ENCODE measurements at places on chromosomes 3 and 15.

DNA sequence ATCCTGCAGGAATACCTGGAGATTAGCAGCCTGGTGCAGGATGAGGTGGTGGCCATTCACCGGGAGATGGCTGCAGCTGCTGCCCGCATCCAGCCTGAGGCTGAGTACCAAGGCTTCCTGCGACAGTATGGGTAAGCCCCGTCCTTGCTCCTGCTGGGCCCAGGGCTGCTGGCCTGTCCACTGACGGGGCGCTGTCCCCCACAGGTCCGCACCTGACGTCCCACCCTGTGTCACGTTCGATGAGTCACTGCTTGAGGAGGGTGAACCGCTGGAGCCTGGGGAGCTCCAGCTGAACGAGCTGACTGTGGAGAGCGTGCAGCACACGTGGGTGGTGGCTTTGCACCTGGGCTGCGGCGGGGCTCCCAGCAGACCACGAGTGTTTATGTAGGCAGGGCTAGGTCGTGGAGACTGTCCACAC lies 5.0 kb downstream of the FES start:
- DNase-seq = no peak

DNA sequence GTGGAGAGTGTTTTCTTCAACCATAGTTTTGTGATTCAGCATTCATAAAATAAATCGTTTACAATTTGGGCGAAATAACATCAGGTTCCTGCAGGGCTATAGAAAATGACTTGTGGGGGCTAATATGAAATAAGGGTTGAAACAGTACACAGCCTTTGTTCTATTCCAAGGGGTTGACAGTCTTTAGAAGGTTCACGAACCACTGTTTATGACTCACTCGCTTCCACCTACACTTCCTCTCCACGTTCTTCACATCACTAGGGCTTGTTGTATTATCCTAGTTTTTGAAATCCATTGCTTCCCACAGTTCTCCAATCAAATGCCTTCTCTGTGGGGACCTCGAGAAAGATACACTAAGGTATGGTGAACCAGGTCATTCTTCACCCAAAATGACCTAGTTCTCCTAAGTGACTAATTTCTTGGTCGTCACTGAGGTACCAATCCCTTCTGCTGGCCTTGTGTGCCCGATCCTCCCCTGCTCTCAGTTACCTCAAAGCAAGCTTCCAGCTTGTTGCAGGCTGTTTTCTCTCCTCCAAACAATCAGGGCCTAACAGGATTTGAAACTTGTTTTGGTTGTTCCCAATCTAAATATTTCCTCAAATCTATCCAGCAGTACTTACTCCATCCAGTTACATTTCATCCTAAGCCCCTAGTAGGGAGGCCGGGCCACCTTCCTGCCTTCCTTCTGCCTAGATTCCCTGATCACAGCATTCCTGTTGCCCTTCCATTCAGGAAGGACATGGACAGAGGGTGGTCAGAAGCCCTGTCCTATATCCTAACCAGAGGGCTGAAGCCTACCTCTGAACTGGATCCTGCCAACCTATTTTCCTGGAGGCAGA lies 23.1 kb upstream of the TBL1XR1 start:
- DNase-seq = no peak

GRCh38 chr3:106157411-106157810 lies 288.6 kb upstream of the CBLB start:
- DNase-seq = no peak

DNA sequence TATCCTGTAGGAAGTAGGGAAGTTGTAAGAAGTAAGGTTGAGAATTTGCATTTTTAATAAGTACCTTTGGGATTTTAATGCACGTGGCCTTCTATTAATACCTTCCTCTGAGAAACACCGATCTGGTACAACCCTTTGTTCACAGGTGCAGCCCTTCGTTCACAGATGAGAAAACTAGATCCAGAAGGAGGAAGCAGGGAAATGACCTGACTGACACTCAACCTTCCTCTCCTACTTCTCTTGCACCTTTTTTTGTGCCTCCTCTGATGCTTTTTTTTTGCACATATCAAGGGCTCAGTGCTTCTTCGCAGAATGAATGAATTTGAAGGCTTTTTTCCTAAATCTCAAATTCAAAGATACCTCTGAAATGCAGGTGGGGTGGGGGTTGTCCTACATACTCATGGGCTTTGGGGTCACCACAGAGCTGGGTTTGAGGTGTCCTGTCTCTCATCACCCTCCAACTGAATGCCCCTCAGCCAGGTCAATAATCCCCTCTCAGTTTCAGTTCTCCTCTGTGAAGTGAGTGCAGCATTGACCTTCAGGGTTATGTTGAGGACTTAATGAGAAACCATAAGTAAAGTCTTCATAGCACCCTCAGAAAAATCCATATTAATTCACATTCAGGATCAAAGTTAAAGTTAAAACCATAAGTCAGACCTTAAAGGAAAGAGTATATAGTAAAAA lies 161.5 kb upstream of the CTNNB1 start:
- DNase-seq = no peak

GRCh38 chr3:95705786-95706418 lies 1108.5 kb upstream of the EPHA6 start:
- no peak for DNase-seq

GRCh38 chr3:141523615-141524375 lies 37.0 kb downstream of the RASA2 start:
- DNase-seq = no peak

DNA sequence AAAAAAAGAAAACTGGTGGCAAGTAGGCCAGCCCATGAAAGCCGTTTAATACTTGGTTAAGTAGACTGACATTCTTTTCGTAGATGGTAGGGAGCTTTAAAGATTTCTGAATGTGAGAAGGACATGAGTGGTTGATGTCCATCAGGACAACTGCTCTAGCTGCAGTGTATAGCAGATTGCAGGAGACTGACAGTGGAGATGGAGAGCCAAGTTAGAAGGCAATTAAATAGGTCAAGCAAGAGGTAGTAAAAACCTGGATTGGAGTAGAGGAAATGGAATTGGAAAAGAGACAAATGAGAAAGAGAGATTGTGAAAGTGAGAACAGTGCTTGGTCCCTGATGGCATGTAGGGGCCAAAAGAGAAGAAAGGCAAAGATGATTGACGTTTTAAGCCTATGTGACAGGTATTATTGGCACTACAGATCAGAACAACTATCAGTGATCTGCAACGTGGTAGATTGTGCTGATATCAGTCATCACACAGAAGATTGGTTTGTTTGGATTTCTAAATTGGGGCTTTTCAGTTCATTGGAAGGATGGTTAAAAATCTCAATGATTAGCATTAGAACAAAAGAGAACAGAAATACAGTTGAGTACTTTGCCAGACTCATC lies 74.0 kb downstream of the CNTN4 start:
- DNase-seq = no peak

GRCh38 chr15:90400005-90400758 lies 12.1 kb downstream of the IQGAP1 start:
- DNase-seq = no peak

DNA sequence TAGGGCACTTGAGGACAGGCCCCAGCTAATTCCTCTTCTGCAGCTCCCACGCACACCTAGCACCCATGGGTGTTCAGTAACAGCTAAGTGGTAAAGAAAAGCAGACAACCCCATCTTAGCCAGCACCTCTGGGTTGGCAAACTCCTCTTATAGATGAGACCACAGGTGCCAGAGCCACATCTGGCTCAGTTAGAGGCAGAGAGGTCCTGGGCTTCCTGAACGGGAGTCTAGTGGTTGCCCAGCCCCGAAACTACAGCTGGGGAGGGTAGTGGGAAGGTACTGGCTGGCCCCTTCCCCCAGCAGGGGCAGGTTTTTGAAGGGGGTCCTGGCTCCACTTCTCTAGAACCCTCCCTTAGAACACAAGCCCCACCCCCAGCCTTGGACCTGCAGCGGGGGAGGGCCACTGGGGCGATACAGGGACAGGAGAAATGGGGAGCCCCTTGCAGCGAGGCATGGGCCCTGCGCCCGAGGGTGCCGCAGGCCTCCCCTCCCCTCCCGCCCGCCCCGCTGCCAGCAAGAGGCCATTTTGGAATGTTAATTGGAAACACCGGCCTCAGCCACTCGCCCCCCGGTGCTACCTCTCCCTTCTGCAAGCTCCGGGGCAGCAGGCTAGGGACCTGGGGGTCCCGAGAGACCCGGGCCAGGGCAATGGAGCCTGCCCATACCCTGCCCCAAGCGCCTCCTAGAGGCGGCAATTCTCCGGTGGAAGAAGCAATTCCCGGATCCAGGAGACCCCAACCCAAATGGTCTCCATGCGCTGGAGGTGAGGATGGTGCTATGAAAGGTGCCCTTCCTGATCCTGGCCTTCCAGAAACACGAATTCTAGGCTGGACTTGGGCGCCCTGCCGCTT lies 1.5 kb downstream of the DUSP7 start:
- no peak for DNase-seq

DNA sequence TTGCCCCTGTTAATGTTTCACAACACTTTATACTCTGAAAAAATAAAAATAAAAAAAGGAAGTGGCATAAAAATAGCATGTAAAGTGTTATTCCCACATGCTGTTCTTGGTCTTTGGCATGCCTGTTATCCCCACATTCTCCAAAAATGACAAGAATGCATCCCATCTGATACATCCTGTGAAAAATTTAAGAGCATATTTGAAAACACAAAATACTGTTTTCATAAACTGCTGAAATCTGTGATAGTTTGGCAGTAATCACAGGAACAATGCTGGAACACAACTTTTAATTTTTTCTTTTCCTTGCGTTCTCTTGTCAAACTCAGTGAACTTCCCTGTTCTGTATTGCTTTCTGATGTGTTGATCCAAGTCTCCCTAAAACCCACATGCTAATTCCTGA lies 288.8 kb downstream of the ROBO2 start:
- DNase-seq = no peak

GRCh38 chr3:40167958-40168357 lies 141.5 kb upstream of the EIF1B start:
- no peak for DNase-seq

DNA sequence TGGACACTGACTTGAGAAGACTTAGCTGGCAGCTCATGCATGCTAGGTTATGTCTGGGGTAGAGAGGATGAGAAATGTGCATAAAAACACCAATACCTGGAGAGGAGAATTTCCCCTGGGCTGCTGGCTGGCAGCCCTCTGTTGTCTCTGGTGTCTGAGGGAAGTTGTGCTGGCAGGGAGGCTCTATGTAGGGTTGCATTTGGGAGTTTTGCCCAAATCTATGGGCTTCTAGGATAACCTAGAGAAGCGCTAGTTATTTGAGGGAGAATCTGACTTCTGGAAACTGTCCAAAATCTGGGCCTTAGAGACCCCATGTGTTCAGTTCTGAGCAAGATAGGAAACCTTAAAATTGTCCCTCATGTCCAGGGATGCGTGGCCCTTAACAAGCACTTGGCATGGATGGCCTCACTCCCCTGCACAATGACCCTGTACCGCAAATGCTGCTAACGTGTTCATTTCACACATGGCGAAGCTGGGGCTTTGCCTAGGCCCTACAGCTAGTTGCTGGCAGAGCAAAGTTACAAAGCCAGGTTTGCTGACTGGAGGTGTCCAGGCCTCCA lies 70.3 kb upstream of the ATP2B2 start:
- no peak for DNase-seq

DNA sequence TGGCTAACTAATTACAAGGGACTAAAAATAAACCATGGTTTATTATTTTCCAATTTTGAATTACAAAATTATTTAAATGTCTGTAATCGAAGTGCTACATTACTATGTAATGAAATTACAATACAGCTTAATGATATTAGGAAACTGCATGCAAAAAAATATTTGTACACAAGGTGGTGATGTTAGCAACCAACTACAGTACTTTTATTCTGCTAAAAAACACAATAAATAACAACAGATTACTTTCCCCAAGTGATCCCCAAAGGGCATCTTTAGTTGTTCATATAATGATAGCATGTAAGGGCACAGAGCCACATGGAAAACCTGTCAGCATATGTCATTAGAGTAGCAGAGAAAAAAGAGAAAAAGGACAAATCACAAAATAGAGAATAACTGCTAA lies 147.5 kb upstream of the SOX2 start:
- no peak for DNase-seq

- no peak for DNase-seq
Measured at GRCh38 chr3:73827725-73828211, 203.0 kb upstream of the PDZRN3 start.

- DNase-seq = no peak
Measured at GRCh38 chr3:111324151-111324550, 217.8 kb upstream of the CD96 start.

GRCh38 chr3:55501905-55502304 lies 14.8 kb upstream of the WNT5A start:
- DNase-seq = no peak

DNA sequence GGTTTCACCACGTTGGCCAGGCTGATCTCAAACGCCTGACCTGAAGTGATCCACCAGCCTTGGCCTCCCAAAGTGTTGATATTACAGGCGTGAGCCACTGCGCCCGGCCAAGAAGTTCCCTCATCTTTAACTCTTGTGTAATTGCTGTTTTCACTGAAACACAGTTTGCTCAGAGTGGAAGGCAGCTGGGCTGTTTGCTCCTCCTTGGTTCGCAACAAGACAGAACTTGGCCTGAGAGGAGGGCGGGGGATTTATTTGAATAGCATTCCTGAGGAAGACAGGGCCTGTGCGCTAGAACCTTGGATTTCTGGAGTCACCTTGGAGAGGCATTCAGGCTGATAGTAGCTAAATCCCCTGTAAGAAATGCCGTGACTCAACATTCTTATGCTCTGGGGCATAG lies 226.7 kb upstream of the MCTP2 start:
- no peak for DNase-seq

- peak; percentile 12 for DNase-seq
Measured at GRCh38 chr3:30286007-30286669, 320.3 kb upstream of the TGFBR2 start.

GRCh38 chr3:160370987-160371857 lies 27.8 kb downstream of the IFT80 start:
- no peak for DNase-seq

GRCh38 chr15:70528270-70528706 lies 235.1 kb downstream of the UACA start:
- no peak for DNase-seq

- no peak for DNase-seq
Measured at GRCh38 chr3:174199696-174200095, 659.4 kb upstream of the NAALADL2 start.

DNA sequence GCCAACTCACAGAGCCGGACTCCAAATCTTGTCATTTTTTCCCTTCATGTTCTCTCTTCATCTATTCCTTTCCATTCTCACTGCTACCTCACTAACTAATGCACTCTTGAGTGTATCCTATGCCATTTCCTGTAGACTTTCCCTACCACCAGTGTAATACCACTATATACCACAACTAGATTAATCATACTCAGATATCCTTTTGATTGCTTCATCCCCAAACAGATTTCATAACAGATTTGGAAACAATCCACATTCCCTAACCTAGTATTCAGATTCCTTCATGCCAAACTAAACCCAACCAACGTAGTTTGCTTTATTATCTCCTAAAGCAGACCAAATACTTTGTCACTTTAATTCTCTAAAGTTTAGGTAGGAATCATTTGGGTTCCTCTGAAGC lies 2.6 kb upstream of the PLOD2 start:
- no peak for DNase-seq

GRCh38 chr3:47581422-47581821 lies 2.8 kb upstream of the CSPG5 start:
- DNase-seq = no peak

- DNase-seq = no peak
Measured at GRCh38 chr3:142931222-142931621, 32.3 kb downstream of the PAQR9 start.

- DNase-seq = no peak
Measured at GRCh38 chr3:11558002-11558401, 85.7 kb downstream of the VGLL4 start.
